Kidney (tissue), 22 donors: ENCODE measurements at places on chromosomes 11 and 22. TPM values are rescaled to one million over a fixed set of nuclear protein-coding genes. Genes with fewer than 3 reads are reported as not detected.

Gene HOATZ
- total RNA-seq, result not detected

Gene E2F8
- 0.66 TPM for total RNA-seq

Gene NPAT
- 17.6 TPM for total RNA-seq

GRCh38 chr22:47230251-47230650 is 467.8 kb downstream of the TBC1D22A start:
- DNase-seq, result no peak

DNA sequence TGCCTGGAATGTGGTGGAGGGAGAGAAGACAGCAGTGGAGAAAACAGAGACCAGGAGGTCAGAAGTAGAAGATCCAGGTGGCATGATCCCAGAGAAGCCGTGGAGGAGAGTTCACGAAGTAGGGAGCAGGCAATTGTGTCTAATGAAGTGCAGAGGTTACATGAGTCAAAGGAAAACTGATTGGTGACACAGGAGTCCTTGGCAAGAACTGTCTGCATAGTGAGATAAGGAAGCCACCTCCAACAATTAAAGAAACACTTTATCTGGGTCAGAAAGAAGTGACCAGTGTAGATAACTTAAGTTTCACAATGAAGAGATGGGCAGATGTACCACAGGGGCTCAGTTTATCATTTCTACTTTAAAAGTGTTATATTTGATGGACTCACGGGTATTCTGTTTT is 57.0 kb upstream of the PTH start:
- DNase-seq, result no peak

Gene CHRNA10
- 1.2 TPM for total RNA-seq

Gene RTN4RL2
- 2.6 TPM for total RNA-seq

GRCh38 chr11:113465786-113466185 is 9.4 kb downstream of the DRD2 start:
- DNase-seq, result no peak

DNA sequence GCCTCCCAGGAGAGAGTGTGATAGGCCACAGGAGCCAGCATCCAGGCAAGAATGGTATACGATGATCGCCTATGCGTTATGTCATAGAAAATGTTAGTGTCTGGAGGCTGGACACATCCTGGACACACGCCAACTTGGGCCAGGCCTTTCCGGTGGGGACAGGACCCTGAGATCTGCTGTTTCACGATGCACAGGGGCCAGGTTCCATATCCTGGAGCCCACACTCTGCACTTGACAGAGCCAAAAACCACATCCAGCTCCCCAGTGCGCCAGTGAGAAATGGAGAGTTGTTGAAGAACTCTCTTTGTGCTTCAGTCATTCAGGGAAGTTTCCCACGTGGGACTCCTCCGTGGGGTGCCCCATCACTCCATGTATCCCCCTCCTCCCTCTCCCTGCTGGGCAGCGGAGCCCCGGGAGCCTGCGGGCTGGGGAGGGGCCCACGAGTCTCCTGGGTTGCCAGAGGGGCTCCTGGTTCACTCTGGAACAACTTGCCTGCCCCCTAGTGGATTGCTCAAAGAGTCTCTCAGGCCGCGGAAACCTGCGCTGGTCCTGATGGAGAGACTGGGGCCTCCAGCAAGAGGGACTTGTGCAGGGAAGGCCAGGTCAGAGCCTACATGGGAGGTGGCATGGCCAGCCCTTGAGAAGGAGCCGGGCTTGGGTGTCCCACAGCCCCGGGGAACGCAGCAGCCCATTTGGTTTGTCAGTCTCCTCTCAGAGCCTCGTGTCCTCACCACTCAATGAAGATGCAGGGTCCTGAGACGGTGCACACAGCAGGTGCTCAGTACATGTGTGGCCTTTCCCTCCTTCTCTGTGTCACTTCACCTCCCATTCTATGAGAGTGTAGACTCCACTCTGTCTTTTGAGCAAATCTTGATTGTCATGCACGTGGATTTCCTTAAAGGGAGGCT is 10.2 kb upstream of the LRRC32 start:
- DNase-seq, result peak; percentile 88

GRCh38 chr11:79033833-79034232 is 407.0 kb downstream of the TENM4 start:
- DNase-seq, result no peak

DNA sequence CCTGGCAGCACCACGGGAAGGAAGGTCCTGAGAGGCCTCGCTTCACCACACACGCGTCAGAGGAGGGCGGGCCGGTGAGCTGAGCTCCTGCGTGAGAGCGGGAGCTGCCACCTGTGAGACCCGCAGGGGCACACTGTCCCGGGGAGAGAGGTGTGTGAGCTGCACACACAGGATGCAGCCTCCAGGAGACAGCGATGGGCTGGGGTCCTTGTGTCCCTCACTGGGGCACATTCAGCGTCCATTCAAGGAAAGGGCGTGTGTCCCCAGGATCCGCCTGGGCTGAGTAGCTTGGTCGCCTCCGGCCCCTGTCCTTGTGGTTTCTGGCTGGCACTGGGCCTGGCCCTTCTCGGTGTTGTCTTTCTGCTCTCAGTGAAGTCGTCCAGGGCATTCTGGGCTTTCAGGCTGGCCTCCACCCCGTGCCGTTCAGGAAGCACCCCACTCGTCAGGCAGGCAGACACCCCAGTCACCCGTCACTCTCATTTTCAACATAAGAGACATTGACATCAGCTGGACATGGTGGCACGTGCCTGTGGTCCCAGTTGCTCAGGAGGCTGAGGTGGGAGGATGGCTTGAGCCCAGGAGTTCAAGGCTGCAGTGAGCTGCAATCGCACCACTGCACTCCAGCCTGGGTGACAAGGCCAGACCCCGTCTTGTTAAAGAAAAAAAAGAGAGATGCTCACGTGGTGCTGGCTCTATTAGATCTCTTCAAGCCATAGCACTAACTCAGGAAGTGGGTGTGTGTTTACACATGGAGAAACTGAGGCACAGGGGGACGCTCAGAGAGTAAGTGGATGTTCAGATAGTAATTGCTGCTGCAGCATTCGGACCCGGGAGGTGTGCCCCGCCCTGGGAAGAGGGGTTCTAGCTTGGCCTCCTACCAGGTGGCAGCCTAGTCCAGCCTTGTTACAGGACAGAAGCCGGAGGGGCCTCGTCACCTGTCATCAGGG is 1081.6 kb downstream of the BRD1 start:
- peak; percentile 13 for DNase-seq

DNA sequence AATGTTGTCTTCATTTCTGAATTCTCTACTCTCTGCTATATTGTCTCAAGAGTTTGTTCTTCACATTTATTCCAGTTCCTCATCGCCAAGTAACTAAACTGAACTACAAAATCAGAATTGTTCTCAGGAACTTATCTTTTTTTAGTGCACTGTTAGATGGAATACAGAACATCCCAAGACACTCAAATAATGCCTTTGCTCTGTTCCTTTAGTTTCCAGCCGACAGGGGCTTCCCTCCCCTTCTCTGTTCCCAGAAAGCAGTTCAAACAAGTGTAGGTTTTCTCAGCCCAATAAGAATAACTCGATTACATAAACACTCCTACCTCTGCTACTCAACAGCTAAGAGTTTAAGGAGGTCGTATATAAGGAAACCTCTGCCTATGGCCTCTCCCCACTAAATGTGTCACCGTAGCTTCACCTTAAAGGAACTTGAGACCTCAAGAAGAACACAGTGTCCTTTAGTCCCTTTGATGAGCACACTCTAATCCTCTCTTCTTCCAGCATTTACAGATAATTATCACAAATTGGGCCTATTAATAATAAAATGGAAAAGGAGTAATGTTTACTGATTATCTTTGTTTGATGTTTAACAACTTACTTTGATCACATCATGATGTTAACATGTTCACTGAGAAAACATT is 6.9 kb downstream of the POU2AF3 start:
- no peak for DNase-seq
